ENCODE measurements at places on chromosomes 6 and 20.

- DNase-seq, result no peak
Observed at GRCh38 chr6:141056945-141057625, 1075.6 kb upstream of the GJE1 start.

DNA sequence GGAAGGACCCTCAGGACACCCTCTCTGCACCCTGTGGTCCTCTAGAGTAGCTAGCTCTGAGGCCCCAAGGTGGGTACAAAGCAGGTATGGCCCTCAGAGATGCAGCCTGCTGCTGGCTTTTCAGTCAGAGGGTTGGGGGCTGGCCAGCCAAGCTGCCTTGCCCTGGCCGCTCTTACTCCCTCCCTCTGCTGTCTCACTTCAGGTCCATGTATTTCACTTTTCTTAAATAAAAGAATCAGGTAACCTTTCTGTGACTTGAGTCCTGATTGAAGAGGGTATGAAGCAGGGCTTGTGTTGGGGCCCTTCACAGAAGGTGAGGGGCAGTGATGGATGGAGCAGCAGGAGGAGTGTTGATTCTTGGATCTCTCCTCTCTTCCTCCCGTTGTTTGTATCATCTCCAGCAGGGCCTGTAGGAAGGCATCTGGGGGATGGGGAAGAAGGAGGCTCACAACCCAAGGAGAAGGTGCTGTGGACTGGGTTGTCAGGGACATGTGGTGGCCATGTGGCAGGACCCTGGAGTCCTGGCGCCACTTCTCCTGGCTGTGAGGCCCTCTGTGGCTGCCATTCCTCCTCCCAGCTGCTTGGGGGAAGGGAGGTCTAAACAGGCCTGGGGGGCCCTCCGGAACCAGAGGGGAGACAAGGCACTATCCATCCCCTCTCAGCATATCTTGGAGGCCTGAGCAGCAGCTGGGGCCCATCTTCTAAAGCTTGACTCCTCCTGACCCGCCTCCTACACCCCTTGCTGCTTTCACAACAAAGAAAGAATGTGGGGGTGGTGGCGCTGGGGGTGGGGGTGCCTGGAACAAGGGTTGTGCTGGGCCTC, 1.1 kb upstream of the PTK7 start:
- no peak for DNase-seq

- no peak for DNase-seq
Observed at GRCh38 chr6:161947371-161947770, 673.5 kb upstream of the AGPAT4 start.

- no peak for DNase-seq
Observed at GRCh38 chr20:52047811-52048764, 143.5 kb downstream of the ZFP64 start.

Measured in epithelial cell of esophagus (primary cell).